ENCODE measurements at places on chromosomes 2 and 18.

DNA sequence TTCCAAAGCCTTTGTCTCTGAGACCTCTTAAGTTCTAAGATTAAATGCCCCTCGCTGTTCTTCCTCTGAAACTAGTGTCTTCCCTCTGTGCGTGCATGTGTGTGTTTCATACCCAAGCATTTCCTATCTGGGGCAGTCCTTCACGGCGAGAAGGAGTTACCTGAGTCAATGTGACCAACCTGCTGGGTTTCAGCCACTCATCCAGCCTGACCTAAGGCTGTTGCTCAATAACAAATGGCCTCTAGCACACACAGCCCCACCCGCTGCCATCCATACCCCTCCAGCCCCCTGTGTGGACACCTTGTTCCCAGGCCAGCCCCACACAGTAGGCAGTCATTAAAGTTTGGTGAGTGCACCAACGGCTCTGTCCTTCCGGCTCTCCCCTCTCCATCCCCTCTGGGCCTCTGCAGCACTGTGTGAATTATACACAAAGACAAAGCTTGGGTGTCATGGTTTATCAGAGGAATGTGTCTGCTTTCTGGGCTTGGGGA, 53.8 kb upstream of the FOSL2 start:
- DNase-seq = no peak

DNA sequence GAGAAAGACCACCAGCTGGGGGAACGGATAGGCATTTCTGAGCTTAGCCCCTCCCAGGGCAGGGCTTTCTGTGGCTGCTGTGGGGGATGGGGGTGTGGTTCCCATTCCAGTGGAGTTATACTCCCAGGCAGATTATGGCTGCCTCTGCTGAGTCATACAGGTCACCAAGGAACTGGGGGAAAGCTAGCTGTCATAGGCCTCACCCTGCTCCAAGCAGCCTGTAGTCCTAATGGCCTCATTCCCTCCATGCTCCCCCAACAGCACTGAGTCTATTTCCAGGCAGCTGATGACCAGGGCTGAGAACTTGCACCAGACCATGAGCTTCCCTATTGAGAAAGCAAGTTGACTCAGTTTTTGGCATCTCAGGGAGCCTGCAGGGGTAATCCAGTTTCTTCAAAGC, 87.1 kb downstream of the GPR39 start:
- no peak for DNase-seq

GRCh38 chr2:96091711-96092572, 24.4 kb downstream of the ADRA2B start:
- no peak for DNase-seq

- no peak for DNase-seq
Observed at GRCh38 chr2:45259547-45260160, 250.4 kb upstream of the SIX2 start.

GRCh38 chr2:45439788-45440773, 171.0 kb downstream of the SRBD1 start:
- no peak for DNase-seq

DNA sequence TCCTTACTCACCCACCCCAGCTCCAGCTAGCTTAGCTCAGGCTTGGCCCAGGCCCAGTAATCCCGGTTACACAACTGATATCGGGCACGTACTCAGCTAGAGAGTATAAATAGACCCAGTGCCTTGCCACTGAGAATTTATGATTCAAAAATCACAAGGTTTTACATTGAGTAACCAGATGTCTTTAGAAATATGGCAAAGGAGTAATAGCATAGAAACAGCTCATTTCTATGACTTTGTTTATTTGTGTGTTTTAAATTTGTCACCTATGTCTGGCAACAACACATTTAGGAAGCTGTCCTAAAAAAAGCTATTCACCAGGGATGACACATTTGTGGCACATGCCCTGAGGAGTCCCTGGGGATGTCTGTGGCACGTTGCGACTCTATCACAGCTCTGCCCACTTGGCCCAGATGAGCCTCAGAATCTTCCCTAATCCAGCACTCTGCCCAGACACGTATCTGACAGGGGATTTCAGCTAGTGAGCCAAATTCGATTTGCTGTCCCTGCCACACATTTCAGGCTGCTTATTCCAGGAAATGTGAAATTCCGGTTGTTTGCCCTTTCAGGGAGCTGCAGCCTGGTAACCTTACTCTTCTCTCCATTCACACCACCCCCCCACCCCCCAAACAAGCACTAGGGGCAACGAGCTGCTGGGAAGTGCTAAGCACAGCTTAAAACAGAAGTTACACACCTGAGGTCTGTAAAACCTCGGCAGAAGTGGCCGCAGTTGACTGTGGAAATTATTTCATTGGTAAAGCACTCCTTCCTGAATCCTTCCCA, 85.4 kb upstream of the ZCCHC2 start:
- DNase-seq = no peak

All from stimulated activated CD4-positive, alpha-beta T cell treated with anti-CD3 and anti-CD28 coated beads, Interleukin-2, amount 100 ng/mL, for 4 hours (primary cell).